Epithelial cell of umbilical artery (primary cell): ENCODE measurements at places on chromosomes 5 and 9. TPM values are rescaled to one million over a fixed set of nuclear protein-coding genes. Genes with fewer than 3 reads are reported as not detected.

The SLC6A3 gene
- under 0.01 TPM in 1 of 2 replicates, not detected in the other for total RNA-seq

The NFIB gene
- 48.7 and 58.4 TPM in 2 replicates for total RNA-seq

The CCDC192 gene
- total RNA-seq, result not detected in 2 replicates

The TSSK1B gene
- total RNA-seq, result not detected in 2 replicates

The KIAA0825 gene
- total RNA-seq, result 1.3 and 2.0 TPM in 2 replicates

The PNPLA7 gene
- under 0.01 and 0.15 TPM in 2 replicates for total RNA-seq

The CNTFR gene
- total RNA-seq, result not detected in 2 replicates

The SLC45A2 gene
- not detected in 2 replicates for total RNA-seq
